ENCODE measurements at places on chromosomes 4 and X. TPM values are rescaled to one million over a fixed set of nuclear protein-coding genes. Genes with fewer than 3 reads are reported as not detected.

The ETDB gene
- not detected for polyA plus RNA-seq

GRCh38 chrX:11724122-11725017 lies 33.7 kb upstream of the MSL3 start:
- peak; percentile 2 for DNase-seq

DNA sequence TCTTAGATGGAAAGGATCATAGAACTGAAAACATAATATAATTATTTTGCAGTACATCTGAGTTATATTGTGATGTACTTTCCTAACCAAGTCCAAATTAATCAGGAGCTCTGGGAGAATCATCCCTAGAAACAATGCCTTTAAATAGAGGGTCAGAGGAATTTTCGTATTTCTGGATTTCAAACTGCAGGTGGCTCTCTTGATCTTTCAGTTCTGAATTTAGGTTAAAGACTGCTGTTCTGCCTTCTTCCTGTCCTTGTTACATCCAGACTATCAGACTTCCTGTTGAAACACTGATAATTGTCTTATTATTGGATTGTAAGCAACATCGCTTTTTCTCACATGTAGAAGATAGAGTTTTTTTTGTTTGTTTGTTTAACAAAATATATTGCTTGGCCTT lies 142.7 kb downstream of the RPA4 start:
- no peak for DNase-seq

- DNase-seq: no peak
Observed at GRCh38 chr4:52926196-52926974, 64.3 kb downstream of the RASL11B start.

All from forelimb muscle (tissue), 1 donor.